Pons (tissue), 1 donor: ENCODE measurements at places on chromosomes 2 and 18.

GRCh38 chr2:146853741-146854444, 990.9 kb upstream of the ACVR2A start:
- no peak for DNase-seq

DNA sequence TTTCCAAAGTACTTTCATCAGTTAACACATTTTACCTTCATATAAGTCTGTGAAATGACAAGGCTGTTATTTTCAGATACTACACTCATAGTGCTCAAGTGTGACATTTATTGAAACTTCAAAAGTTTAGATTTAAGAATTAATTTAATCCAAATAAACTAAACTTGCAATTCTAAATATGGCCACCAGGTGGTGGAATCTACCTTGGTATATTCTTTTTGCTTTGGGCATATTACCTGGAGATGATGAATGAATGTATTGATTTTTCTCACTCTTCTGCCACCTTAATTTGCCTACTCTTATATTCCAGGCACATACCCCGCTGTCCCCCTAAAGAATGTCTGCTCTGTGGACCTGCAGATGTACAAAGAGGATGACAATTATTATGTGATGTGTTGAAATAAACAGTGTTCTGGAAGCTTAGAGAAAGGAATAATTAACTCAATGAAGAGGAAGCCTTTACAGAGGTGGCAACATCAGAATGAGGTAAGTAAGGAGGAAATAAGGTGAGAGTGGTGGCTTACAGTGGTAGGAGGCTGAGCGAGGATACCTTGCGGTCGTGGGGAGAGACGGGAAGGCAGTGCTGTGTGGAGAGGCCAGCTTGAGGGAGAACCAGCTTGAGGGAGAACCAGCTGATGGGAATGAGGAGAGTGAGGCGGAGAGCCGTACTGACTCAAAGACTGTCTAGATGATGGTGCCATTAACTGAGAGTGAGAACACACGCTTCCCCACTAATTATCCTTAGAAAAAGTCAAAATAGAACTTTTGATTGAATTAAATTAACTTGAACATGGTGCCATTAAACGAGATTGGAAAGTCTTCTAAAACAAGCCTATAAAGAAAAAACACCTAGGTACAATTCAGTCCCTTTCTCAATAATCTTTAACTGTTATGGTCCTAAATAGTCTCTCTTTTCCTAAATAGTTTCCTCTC, 179.5 kb downstream of the CELF4 start:
- peak; percentile 49 for DNase-seq

DNA sequence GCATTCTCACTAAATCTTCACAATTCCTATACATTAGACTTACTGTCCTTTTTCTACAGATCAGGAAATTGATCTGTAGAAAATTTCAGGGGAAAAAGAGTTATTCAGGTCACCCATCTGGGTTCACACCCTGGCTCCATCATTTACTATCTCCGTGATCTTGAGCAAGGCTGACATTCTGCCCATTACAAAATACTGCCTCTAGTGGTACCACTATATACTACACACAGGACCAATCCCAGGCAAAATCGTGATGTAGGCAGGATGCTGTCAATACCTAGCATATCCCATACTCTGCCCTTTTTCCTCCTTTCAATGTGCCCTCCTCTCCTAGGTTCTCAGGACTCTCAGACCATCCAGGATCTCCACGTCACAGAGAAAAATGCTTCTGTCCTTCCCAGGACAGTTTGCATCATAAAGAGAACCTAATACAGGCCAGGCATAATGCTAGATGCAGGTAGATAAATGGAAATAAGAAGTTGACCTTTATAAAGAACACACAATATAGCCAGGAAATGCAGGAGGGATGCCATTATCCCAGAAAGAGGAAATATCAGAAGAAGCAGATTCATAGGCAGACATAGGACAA, 101.9 kb downstream of the CDH20 start:
- DNase-seq = peak; percentile 46

DNA sequence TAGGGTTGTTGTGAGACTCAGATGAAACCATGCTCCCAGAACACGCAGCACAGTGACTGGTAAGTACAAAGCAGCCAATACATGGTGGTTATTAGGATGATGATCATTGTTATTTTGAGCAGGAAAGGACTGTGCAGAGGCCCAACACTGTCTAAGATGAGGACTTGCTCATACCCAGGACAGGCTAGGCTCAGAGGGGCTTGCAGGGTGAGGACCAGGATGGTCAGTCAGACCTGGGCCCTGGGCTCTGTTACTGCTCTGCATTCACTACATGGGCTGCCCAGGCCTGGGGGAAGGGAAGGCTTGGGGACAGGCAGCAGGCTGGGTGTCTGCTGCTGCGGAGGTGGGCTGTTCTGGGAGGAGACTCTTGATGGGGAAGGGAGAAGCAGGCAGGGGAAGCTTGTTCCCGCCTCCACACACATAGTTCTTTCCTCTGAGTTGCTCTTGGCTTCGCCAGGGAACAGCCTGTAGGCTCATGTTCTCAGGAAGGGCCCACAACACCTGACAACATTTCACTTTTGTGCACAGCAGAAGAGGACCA, 17.5 kb downstream of the CAPN13 start:
- no peak for DNase-seq

GRCh38 chr2:186617148-186617547, 27.3 kb downstream of the ITGAV start:
- no peak for DNase-seq

- no peak for DNase-seq
Measured at GRCh38 chr18:67331857-67332256, 184.7 kb downstream of the DSEL start.

DNA sequence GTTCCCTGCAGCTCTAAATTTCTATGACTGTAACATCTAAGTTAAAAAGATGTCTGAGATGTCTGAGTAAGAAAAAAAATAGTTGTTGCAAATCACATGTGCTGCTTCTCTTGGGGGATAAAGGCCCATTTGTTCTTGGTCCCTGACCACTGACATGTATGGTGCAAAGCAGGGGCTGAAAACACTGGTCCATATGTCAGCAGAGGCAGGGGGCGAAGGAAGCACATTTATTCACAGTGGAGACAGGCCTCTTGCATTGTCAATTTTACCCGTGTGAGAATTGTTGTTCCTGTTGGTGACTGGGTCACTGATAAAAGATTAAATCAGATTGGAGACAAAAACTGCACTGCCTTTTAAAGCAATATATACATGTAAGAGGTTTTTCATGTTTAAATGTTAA, 38.8 kb downstream of the PRKCE start:
- peak; percentile 61 for DNase-seq

- peak; percentile 98 for DNase-seq
Measured at GRCh38 chr18:32442575-32442974, 28.1 kb downstream of the GAREM1 start.

- no peak for DNase-seq
Measured at GRCh38 chr18:34604591-34604990, 105.5 kb upstream of the DTNA start.

GRCh38 chr2:20571231-20571630, 79.7 kb downstream of the HS1BP3 start:
- DNase-seq = no peak

DNA sequence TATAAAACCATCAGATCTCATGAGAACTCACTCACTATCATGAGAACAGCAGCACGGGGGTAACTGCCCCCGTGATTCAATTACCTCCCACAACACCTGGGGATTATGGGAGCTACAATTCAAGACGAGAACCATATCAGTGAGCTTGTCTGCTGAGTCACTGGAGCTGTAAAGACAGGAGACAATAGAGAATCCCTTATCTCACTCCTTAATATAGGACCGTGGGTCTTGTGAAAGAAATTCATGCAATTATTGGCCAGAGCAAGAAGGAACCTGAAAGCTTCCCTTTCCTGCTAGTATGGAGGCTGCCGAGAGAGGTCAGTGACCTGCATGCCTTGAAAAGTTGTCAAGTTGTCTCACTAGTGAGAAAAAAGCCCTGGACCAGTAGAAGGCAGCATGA, 9.5 kb upstream of the TNFAIP6 start:
- DNase-seq = no peak

- no peak for DNase-seq
Measured at GRCh38 chr2:47636596-47637264, 146.2 kb upstream of the MSH6 start.

DNA sequence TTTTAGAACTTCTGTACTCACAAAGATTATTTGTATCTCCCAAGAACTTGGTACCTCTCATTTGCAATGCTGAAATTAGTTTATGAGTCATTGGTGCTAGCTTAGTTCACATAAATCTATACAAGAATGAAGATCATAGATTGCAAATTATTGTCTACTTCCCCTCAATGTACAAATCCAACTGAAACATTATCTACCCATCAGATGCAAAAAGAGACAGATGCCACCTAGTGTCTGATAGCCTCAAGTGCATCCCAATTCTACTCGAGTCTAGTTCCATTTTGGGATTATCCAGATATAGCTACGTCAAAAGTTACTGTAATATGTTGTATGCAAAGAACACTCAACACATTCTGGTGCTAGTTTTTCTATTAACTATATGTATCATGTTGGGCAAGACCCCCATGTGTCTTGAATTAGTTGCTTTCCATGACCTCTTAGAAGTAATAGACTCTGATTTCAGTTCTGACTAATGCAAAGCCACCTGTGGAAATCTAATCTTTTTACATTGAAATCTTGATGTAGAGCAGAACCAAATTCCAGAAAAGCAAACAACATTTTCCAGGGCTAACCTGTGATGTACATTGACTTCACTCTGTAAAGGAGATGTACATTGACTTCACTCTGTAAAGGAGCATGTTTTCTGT, 210.0 kb downstream of the RBM43 start:
- DNase-seq = peak; percentile 61

- no peak for DNase-seq
Measured at GRCh38 chr2:64562148-64562784, 38.1 kb downstream of the AFTPH start.

GRCh38 chr2:69382547-69382946, 4.5 kb downstream of the GFPT1 start:
- no peak for DNase-seq

GRCh38 chr2:159710601-159711180, 1.6 kb upstream of the MARCHF7 start:
- no peak for DNase-seq

DNA sequence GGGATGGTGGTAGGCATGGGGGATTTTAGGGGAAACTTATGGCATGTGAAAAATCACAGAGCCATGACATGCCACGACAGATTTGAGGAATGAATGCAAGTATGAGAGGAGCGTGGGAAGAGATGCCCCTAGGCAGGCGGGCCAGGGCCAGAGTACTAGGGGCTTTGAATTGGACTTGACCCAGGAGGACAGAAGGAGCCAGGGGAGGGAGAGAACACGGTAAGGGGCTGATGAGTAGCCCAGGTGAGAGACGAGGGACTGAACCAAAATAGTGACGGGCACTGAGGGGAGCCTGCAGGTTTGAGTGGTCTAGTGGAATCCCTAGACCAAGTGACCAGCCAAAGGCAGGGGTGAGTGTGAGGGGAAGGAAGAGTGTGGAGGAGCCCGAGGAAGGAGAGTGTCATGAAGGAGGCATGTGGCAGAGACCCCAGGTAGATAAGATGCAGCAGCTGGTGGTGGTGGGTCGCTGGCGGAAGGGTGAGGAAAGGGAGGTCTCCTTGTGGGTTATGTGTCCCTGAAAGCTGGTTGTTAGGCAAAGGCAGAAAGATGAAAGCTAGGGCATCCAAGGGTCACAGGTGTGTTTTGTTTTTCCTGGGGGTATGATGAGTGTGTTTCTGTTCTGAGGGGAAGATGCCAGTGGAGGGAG, 48.7 kb downstream of the ZBTB7C start:
- no peak for DNase-seq

- DNase-seq = no peak
Measured at GRCh38 chr2:109486711-109487535, 126.8 kb downstream of the SEPTIN10 start.

- no peak for DNase-seq
Measured at GRCh38 chr2:9532421-9532820, 23.2 kb downstream of the ADAM17 start.

GRCh38 chr2:205660521-205661124, 21.7 kb upstream of the NRP2 start:
- no peak for DNase-seq

DNA sequence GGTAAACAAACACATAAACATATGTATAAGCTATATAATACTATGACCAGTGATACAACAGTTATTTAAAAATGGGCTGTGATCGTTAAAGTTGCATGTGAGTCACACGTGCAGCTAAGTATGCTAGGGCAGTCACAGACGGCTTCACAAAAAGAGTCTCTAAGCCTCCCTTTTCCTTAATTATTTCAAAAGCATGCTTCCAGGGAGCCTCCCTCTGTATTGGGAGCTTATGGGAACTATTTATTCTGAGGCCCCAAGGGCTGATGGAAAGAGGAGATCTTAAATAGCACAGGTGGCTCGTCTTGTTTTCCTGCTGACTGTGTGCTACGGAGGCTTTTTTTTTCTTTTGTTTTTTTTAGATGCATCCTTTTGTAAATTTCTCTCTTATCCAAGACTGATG, 94.3 kb downstream of the ADCYAP1 start:
- no peak for DNase-seq
